Suppressor macrophage (primary cell): ENCODE measurements at places on chromosomes 3 and 15.

DNA sequence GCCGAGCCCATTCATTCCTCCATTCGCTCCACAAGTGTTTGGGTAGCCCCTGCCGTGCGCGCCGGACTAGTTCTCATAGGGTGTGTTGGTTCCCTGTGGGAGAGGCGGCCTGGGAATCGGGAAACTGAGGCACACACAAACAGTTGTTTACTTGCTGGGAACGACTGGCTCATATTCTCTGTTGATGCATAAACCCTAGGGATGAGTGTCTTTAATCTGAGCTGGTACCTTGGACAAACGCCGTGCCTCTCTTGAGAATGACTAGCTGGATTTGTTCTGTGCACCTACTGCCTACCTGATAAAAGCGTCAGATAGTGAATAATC, 737 bp downstream of the DNAJA4 start:
- no peak for DNase-seq

- DNase-seq: peak; percentile 23
Observed at GRCh38 chr15:73746883-73747282, 6.3 kb downstream of the INSYN1 start.

- DNase-seq: no peak
Observed at GRCh38 chr3:169522595-169523529, 140.7 kb downstream of the MECOM start.

GRCh38 chr3:183987000-183987600, 30.6 kb downstream of the ABCC5 start:
- DNase-seq: no peak

GRCh38 chr3:106341586-106342162, 472.9 kb upstream of the CBLB start:
- DNase-seq: no peak

DNA sequence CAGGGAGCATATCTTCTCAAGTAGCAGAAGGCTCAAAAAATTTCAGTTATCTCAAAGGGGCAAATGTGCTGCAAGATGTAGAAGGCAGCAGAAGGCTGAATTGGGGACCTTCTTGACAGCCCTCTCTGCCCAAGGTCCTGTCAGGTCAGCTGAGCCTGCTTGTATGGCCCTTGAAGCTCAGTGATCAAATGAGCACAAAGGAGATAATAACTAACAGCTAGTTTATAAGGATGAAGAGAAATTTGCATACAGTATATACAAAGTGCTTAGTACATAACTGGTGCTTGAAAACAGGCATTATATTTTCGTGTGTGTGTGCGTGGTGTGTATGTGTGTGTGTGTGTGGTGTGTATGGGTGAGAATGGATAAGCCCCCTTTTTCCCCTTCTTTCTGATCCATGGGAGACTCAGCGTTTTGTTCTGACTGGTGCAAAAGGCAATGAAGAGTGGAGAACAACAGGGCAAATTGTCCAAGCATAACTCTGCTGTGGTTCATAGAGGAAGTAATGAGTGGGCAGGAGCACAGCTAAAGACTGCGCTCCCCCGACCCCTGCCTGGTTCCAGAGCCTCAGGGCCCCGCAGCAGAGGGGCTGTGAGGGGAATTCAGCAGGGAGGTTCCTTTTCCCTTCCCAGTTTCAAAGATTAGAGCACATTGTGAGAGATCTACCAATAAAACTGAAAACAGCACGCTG, 356.8 kb upstream of the NR2F2 start:
- no peak for DNase-seq

GRCh38 chr3:53234130-53234840, 21.5 kb downstream of the TKT start:
- no peak for DNase-seq

DNA sequence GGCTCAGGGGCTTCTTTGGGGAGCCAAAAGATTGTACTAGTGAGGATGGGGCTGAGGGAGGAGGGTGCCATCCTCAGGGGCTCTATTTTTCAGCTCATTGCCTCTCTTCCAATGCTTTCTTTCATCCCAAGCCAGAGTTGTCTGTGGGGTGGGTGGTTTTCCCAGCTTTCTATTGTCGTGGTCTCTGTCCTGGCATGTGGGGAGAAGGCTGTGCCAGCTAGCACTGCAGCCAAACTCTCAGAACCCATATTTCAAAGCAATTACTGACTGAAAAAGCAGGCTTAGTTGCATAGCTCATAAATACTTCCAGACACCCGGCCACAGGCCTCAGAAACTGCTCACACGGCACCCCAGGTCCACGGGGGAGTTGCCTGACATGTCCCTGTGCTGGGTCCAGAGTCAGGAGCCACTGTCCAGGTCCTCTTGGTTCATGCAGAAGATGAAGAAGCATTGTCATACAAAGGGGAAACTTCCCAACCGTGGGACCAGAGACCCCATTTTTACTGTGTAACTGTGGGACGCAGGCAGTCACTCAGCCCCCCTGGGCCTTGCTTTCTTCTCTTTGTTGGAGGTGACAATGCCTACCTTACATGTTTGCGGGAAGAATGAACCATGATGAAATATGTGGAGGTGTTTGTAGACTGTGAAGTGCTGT, 27.6 kb downstream of the FGD5 start:
- DNase-seq: no peak

DNA sequence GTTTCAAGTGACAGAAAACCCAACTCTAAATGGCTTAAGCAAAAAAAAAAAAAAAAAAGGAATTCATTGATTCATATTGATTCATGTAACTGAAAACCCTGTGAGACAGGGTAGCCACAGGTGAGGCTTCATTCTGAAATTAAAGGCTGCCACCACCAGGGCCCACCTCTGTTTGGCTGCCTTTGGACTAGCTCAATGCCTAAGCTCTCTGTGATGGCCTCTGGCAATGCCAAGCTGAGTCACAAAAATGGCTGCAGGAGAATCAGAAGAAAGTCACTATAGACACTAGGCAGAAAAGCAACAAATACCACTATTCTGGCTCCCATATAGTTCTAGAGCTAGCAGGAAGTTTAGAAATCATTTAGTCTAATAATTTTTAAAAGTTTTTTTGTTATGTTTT, 38.2 kb upstream of the GYG1 start:
- no peak for DNase-seq

DNA sequence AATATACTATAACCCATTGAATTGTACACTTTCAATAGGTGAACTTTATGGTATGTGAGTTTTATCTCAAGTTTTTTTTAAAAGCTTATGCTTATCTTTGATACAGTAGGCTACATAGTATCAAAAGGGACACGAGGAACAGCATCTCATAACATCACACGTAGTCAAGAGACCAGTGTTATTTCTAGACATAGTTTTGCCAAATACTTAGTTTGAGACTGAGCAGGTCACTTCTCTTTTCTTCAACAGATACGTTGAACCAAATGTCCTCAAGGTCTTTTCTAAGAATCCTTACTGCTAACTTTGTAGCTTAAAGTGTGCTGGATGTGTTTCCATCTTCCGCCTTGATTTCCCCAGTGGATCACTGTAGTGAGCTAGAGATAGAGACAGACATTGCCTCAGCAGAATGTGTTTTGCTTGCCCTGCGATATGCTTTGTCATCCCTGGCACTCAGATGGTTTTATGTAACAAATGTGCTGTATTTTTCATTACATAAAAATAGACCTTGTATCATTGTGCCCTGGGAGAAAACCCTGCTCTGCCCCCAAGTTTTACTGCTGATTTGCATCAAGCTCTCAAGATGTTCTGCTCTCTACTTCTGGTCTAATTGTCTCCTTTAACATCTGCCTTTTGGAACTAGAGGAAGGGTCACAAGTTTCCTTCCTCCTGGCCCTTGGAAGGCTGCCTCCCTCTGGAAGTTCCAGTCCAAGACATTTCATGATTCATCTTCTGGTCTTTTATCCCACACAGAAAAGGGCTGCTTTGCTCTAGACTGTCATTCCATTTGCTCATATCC, 426.4 kb upstream of the RGMA start:
- no peak for DNase-seq
